Choroid plexus epithelial cell (primary cell): ENCODE measurements at places on chromosomes 12 and 14.

DNA sequence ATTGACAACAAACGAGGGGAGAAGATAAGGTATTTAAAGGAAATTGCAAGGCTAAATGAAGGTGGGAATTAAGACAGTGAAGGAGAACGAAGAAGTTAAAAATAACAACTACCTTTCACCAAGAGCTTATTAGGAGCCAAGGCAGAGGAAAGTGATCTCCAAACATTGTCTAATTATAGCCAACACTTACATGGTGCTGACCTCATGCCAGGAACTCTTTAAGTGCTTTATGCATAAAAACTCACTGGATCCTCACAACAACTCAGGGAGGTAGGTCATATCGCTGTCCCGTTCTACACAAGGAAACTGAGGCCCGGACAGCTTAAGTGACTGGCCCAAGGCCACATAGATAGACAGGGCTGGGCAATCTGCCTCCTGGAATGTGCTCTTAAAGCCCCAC, 19.5 kb downstream of the TAMALIN start:
- DNase-seq, result no peak

DNA sequence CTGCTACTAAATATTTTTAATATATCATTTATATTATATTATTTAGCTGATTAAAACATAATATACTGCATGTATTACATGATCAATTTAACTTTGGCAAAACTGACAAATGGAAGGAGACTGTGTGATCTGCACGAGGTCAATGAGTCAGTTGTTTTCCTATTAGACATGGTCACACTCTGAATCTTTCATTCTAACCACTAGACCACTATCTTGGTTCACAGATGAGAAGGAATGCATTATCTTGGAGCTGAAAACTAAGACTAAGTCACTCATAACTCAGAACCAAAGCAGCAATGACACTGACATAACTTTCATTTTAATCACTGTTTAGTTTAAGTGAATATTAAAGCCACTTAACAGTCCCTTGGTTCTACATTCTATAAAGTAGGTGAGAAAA, 37.4 kb downstream of the GNPTAB start:
- DNase-seq, result peak; percentile 85

- DNase-seq, result no peak
These were observed 208.4 kb downstream of the C12orf75 start for GRCh38 chr12:105538880-105539279.

GRCh38 chr12:102824218-102824835, 92.7 kb downstream of the PAH start:
- peak; percentile 30 for DNase-seq
